Glutamatergic neuron (in vitro differentiated cells): ENCODE measurements at places on chromosomes 11 and 22. TPM values are rescaled to one million over a fixed set of nuclear protein-coding genes. Genes with fewer than 3 reads are reported as not detected.

The OR52L1 gene
- total RNA-seq: not detected

DNA sequence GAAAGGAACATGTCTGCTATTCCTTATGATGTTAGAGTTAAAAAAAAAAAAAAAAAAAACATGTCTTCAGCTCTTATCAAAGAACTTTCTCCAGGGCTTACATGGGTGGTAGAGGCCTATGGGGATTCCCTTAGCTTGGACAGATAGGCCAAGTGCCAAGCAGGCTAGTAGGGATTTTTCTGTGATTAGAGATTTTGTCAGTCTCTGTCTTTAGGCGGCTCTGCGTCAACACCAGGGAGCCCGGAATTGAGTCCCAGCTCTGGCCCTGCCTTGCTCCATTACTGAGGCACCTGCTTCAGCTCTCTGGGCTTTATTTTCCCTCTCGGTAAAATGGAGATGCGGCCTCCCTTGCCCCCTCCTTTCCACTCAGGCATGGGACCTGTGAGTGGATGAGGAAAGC lies 13.1 kb downstream of the CRY2 start:
- DNase-seq: no peak
- H3K4me3 ChIP-seq: no peak overlapping the region
- peaks cover 4% of the 10 kb centered on the region for H3K27me3 ChIP-seq
- H3K27ac ChIP-seq: no peak overlapping the region
- H3K36me3 ChIP-seq: no peaks in the 10 kb centered on the region

The PACSIN3 gene
- 2.2 TPM for total RNA-seq

GRCh38 chr11:13347901-13348300 lies 70.3 kb downstream of the BMAL1 start:
- H3K4me1 ChIP-seq: no peaks in the 10 kb centered on the region
- no peaks in the 10 kb centered on the region for H3K36me3 ChIP-seq
- H3K27me3 ChIP-seq: peaks cover 2% of the 10 kb centered on the region

- H3K4me1 ChIP-seq: no peaks in the 10 kb centered on the region
- no peak overlapping the region for H3K27ac ChIP-seq
- peaks cover 13% of the 10 kb centered on the region for H3K36me3 ChIP-seq
- H3K4me3 ChIP-seq: no peak overlapping the region
- DNase-seq: no peak
Observed at GRCh38 chr11:69403556-69404215, 77.8 kb upstream of the LINC01488 start.

DNA sequence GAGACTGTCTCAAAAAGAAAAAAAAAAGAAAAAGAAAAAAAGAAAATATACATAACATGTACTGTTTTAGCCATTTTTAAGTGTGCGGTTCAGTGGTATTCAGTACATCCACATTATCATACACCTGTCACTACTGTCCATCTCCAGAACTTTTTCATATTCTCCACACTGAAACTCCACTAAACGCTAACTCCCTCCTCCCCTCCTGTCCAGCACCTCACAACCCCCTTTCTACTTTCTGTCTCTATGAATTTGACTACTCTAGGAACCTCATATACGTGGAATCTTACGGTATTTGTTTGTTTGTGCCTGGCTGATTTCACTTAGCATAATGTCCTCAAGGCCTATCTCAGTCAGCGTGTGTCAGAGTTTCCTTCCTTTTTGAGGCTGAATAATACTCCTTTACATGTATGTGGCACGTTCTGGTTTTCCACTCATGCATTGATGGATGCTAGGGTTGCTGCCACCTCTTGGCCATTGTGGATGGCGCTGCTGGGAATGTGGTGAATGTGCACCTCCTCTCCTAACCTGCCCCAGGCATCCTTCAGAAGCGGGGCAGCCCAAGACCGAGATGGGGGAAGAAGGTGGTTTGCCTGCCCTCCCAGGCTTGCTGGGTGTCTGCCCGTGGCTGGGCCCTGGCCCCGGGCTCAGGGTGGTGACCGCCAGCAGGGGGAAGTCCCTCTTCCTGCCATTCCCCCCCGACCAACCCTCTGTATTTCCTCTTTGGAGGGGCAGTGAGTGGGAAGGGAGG lies 60.5 kb downstream of the BCR start:
- peaks cover 42% of the 10 kb centered on the region for H3K27me3 ChIP-seq
- DNase-seq: no peak
- H3K4me1 ChIP-seq: peaks cover 64% of the 10 kb centered on the region
- H3K4me3 ChIP-seq: no peak overlapping the region
- H3K36me3 ChIP-seq: no peaks in the 10 kb centered on the region
